ENCODE measurements at places on chromosomes 2 and 18.

GRCh38 chr18:32429402-32429801, 41.3 kb downstream of the GAREM1 start:
- DNase-seq = no peak

DNA sequence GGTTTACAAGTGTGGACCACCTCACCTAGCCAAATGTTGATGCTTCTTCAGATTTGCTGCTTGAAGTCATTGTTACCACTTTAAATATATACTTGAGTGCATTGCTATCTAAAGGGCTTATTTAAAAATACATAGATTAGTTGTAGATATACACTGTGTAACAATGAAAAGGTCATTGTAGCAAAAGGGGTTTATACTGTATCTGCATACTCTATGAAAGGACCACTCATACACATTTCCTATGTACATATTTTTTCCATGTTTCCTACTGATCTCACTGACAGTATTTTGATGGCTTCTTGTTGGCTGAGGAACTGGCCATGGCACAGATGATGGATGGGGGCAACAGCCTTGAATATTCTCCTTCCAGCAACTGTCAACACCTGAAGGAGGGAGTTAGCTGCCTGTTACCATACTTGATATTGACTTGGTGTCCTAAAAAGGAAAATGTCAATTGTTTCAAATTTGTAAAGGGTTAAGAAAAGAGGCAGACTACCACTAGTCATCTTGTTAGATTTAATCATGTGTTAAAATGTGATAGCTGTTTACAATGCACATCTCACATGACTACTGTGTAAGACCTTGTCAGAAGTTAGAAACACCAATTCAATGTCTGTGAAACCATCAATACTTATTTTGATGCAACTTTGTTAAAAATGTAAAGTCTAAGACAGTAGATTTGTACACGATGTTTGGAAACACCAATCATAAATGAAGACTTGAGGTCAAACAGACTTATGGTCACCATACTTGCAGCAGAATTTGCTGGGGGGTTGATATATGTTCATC, 33.5 kb downstream of the RAB10 start:
- DNase-seq = no peak

GRCh38 chr2:125656190-125656589, 999.8 kb upstream of the GYPC start:
- DNase-seq = no peak

DNA sequence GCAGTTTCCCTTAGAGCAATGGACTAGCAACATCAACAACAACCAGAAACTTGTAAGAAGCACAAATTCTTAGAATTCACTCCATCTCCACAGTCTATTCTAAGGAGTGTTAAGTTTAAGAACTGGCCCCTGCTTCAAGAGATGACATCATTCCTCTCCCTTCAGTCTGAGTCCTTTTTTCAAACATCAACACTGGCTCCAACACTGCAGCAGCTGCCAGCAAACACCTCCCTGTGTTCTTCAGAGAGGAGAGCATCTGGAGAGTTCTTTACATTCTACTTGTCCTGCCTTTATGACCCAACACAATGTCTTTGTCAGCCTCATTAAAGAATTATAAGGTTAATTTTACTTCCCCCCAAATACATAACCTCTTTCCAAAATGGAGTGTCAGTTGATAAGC, 122.3 kb downstream of the HNMT start:
- DNase-seq = no peak

- no peak for DNase-seq
Observed at GRCh38 chr2:73243884-73244570, 9.9 kb downstream of the CCT7 start.

DNA sequence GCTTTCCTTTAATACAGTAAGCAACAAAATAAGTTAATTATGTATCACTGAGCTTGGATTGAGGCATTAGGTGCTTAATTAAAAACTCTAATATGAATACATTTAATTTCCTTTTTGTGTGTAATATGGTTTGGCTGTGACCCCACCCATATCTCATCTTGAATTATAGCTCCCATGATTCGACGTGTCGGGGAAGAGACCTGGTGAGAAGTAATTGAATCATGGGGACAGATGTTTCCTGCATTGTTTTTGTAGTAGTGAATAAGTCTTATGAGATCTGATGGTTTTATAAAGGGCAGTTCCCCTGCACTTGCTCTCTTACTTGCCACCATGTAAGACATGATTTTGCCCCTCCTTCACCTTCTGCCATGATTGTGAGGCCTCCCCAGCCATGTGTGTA, 325.4 kb upstream of the CDH7 start:
- DNase-seq = no peak

- no peak for DNase-seq
Observed at GRCh38 chr18:9419956-9420631, 55.2 kb upstream of the RALBP1 start.

DNA sequence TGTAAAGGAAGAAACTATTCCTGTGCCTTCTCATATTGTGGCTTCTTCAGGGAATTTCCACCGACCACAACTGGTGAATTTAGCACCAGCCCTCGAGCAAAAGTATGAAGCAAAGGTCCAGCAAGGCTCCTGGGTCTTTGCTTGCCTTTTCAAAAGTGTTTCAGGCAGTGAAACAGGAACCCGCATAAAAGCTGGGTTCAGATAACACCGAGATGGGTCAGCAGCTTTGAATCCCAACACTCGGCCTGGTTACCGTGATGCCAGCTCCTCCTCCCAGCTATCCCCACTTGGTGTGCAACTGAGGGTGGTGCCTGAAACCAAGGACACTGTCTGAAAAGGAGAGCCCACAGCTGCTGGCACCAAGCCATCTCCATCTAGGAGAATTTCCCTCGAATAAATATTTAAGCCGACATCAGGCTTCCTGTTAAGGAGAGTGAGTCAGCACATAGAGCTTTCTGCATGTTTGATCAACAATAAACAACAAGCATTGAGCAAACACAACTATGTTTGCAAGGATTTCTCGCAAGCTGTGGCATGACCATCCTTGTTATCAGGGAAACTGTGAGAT, 69.5 kb downstream of the ANTXR1 start:
- DNase-seq = peak; percentile 51

GRCh38 chr18:57811477-57812125, 8.5 kb upstream of the ATP8B1 start:
- no peak for DNase-seq

DNA sequence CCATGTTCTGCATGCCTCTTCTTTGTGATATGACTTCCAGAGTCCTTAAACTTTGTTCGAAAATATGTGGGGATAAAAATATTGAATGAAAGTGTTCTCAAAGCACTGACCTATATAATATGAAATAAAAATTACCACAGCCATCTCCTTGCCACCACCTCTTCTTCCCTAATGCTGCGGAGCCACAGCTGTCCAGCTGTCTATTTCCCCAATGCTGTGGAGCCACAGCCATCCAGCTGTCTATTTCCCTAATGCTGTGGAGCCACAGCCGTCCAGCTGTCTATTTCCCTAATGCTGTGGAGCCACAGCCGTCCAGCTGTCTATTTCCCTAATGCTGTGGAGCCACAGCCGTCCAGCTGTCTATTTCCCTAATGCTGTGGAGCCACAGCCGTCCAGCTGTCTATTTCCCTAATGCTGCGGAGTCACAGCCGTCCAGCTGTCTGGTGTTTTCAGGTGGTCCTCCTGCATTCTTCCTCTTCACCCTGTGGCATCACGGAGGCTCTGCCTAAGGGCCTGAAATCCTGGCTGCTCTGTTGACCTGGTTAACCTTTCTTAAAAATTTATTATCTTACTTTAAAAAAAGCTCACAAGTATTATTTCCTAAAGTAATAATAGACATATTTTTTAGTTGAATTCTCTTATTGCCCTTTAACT, 266.1 kb upstream of the MEX3C start:
- DNase-seq = no peak

DNA sequence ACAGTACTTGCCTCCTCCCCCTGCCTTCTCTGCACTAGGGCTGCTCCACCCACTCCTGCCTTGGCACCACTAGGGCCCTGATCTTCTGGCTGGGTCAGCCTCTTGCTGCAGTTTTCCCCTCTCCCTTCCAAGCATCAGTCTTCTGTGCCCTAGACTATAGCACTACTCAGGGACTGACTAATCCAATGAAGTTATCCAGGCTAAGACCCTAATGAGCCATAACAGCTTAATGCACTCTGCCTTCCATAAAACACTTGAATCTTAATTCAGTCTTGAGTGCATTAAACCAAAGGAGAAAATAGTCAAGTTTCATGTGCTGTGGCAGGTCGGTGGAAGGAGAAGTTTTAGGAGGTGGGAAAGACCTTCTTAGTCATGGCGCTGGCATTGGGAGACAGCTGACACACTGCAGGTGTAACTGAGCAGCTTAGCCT, 95.7 kb downstream of the BIN1 start:
- no peak for DNase-seq

- no peak for DNase-seq
Observed at GRCh38 chr2:120907822-120908221, 172.2 kb downstream of the GLI2 start.

DNA sequence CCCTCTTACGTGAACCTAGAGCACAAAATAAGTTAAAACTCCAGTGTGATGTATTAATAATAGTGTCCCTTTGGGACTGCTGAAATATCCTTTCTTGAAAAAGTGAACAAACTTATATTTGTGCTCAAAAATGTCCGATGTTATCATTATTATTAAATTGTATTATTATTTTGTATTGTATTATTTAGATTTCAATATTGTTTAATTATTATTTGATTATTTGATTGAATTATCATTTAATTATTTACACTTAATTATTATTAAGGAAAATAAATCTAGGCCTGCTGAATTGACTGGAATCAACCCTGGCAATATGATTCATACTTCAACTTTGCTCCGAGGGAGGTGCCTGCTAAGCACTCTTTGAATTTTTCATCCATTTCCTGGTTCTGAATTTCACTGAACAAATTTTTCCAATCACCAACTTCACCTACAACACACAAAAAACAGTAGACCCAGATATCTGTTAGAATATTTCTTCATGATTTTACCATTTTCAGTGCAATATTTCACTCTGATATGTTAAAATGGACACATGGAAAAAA, 10.9 kb upstream of the EIF2AK2 start:
- no peak for DNase-seq

DNA sequence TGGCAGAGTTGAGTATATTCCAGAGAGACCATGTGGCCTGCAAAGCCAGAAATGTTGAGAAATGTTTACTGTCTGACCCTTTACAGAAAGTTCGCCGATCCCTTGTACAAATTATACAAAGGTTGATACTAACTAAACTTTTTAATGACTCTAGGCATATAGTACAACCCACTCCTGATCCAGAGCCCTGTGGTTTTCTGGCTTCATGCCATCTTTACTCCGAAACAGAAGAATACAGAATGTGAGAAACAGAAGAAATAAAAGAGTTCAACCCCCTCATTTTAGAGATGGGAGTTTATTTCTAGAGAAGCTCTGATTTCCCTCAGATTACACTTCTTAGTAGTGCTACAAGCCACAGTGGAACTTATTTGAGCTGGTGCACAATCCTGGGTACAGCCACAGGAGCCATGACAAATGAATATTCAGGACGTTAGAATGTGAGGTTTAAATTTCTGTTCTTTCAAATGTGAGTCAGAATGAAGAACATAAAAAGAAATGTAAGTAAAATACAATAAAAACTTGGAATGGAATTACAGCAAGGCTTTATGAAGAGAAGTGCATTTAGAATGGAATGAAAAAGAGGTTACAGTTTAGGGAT, 38.0 kb upstream of the SMCHD1 start:
- no peak for DNase-seq

DNA sequence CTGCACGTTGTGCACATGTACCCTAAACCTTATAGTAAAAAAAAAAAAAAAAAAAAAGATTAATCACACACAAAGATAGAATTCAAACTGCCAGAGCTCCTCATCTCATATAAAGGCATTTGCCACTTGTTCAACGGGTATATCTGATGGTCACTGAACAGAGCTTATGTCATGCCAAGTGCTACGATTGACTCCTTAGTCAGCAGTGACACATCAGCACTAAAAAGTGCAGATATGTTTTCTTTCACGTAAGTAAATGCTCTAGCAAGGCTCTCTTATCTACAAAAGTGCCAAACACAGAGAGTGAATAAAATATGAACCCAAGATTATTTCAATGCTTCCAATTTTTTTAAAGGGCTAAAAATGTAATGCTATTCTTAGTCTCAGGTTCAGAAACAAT, 1.1 kb downstream of the LMAN1 start:
- no peak for DNase-seq

- DNase-seq = no peak
Observed at GRCh38 chr2:138853761-138854160, 73.6 kb upstream of the NXPH2 start.

DNA sequence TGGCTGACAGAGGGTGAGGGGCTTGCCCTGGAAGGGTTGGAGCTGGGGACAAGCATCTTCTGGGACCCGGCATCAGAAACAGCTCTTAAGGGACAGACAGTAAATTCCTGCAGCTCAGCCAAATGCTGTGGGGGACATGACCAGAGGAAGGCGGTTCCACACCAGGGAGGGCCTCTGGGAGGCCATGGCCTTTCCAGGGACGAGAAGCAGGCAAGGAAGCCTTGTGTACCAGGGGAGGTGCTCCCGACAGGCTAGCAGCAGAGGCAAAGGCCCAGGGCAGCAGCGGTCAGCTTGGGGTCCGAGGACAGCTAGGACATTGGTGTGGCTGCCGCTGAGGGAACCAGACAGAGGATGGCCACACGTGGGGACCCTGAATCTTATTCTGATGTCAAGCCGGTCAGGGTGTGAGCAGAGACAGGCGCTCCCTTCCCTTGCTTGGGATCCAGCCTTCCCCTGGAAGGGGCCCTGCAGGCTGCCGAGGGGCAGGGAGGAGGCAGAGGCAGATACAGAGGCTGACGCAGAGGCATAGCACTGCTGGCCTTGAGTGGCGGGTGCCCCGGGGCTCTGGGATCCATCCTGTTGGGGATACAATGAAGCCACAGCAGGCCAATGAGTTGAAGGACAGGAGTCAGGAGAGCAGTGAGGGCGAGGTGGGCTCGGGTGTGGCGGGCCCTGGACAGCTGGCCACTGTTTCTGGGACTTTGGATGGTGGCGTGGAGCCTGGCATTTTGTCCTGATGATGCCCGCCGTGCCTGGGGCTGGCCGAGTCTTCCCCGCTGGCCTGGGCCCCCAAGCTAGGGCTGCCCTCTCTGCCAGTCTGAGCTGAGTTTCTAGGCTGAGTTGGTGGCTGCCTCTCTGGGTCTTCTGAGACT, 64.1 kb upstream of the GPC1 start:
- no peak for DNase-seq

DNA sequence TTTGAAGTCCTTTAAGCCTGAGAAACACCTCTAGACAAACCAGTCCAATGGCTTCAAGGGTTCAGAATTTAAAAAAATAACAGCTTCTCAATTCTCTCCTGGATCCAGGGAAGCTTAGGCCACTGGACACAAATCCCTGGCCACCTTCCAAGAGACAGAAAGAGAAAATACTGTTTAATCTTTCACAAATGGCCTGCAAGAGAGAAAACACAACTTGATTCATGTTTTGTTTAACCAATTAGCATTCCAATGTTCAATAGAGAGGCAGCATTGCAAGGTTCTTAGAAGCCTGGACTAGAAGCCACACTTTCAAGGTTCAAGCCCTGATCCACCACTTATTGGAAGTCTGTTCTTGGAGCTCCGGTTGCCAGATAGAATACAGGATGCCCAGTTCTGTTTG, 109.0 kb upstream of the PARD3B start:
- no peak for DNase-seq

- no peak for DNase-seq
Observed at GRCh38 chr2:204544961-204545860, at the start of gene PARD3B. TSS of gene PARD3B (plus strand) at chr2:204545475. CDS start at chr2:204546000, 525 bp downstream.
